ENCODE measurements at places on chromosomes 2 and 18.

DNA sequence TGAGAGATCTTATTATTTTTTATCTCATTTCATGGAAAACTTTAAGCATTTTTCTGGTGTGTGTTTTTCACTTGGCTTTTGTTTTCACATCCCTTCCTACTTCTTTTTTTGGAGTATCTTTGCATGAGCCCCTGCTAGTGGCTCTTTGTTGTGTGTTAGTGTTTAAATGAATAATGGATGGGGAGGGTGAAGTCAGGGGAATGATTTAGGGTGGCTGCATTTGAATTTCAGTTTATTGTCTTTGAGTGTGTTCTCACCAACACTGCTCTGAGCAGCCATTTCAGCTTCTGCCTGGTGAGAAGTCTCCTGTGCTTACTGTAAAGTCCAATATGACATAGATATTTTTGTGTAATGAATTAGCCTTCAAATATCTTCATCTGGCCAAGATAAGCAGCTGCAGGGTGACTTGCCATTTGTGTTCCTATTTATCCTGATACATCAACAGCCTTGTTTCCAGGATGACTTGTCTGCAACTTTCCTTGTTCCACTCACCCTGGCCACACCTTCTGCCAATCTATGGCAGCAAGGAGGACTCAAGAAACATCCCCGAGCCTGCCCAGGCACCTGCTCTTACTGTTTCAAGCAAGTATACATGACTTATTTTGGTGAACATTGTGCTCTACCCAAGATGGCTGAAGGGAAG lies 182.6 kb downstream of the PDE11A start:
- no peak for DNase-seq

DNA sequence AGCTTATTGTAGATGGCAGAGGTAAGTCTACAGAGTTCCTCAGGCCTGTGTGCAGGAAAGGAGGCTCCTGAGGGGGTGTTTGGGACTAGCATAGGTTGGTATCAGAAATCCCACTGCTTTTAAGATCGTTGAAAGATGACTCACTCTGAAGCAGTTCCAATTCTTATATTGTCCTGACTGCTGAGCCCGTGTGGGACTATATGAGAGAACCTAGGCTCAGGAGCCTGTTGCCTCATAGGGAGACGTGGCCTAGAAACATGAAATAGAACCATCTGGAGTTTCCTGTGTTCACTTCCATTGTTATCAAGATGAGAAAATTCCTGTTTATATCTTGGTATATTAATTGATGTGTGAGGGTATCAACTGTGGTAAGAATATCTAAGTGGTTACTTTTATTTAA lies 5.7 kb downstream of the CCT7 start:
- DNase-seq, result no peak

DNA sequence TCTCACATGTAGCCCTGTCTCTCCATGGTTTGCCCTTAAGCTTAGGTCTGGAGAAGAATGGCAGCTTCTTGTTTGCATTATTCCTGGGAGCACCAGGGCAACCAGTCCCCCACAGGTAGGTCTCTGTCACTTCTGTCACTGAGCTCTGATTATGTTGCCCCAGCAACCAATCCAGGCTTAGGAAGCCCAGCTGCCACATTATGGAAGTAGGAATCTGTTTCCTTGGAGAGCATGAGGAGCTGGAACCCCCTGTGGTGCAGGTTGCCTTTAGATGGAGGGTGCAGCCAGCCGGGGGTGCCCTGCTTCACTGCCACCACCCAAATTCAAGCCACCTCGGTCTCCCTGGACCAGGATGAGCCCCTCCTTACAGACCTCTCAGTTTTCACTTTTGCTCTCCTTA lies 4.8 kb downstream of the RESP18 start:
- DNase-seq, result no peak

DNA sequence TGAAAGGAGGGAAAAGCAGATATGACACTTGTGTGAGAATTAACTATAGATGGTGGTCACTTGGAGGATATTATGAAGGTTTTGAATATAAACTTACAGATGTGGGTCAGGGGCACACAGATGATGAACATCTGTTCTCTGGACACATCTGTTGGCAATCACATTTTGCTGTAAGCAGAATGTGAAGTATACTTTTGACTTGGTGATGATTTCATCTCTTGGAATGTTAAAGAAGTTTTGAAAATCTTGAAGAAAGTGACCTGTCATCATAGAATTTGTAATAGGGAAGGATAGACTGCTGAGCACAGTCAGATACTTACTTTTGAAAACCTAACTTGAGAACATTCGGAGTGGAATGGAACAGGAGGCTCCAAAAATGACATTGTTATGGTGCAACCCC lies 40.2 kb downstream of the PIKFYVE start:
- DNase-seq, result no peak

GRCh38 chr18:42745931-42746330 lies 369.6 kb downstream of the RIT2 start:
- no peak for DNase-seq

- no peak for DNase-seq
Observed at GRCh38 chr2:203240491-203240890, 1.7 kb downstream of the CYP20A1 start.

DNA sequence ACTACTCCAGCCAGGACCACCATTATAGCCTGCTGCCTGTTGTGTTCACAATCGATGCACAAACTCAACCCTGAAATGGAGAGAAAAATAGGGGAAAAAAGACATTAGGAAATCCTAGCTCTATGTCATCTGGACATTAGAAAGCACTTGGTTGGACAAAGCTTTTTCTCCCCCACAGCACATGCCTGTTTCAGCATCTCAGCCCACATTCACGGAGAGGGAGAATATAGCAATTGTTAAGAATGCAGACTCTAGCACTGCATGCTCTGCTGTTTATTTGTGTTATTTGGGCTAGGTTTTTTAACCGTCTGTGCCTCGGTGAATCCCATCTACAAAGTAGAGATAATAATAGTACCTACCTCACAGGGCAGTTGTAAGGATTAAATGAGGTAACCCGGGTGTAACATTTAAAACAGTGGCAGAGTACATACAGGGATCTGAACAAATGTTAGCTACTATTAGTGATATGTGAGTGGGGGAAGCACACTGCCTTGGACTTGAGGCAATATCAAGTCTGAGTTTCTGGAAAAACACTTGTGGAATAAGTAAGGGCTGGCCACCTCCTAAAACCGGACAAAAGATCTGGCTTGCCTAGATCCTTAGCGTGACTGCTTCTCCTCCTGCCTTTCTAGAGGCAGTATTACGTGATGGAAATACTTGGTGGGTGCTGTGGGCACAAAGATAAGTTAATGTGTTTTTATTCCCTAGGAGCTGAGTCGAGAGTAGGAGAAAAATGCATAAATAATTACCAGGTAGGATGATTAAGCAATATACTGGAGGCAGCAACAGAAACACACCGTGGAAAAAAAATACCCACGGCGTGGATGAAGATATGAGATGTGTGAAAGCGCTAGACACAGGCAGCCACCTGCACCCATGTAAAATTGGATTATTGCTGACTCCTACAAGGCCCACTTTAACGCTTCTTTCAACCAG lies 1.0 kb upstream of the PPP1CB start:
- DNase-seq, result peak; percentile 26

DNA sequence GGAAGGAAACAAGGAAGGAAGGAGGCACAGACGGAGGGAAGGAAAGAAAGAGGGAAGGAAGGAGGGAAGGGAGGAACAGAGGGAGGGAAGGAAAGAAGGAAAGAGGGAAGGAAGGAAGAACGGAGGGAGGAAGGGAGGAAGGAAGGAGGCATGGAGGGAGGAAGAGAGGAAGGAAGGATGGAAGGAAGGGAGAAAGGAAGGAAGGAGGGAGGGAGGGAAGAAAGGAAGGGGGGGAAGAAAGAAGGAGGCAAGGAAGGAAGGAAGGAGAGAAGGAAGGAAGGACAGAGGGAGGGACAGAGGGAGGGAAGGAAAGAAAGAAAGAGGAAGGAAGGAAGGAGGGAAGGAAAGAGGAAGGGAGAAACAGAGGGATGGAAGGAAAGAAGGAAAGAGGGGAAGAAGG lies 7.6 kb upstream of the ACOXL start:
- DNase-seq, result no peak

GRCh38 chr2:172084395-172084644 lies 987 bp upstream of the DLX1 start:
- DNase-seq, result peak; percentile 65

GRCh38 chr2:109427661-109428091 lies 186.1 kb downstream of the SEPTIN10 start:
- no peak for DNase-seq

DNA sequence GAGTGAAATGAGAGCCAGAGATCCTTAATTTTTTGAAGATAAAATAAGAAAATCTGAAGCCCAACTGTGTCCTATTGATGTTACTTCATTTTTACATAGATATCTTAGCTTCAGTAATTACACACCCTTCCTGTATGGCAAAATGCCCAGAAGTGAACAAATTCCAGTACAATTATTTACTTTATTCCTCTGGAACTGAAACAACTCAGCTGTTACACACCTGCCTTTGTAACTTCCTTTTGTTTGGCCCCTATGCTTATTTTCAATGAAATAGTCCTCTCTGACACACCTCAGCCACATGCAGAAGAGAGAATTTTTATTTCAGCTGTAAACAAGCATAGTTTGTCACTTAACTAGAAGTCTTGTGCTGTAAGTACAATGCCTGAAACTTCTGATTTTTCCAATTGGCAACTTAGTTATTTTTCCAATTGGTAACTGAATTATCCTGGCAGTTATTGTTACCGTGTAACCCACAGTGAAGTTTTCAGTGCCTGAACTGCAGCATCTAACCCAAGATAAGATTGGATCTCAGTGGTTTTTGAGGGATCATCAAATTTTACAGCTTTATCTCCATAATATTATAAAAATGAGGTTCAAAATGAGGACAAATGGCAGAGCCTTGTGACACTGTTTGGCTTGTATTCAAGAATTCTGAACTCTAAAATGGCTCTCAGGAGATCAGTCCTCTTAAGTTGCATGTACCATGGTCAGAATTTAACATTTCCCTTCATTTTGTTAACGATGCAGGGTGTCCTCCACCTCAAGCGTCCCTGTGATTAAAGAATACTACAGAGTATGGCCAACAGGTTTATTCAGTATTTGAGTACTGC lies 82.6 kb downstream of the PKP4 start:
- no peak for DNase-seq

- peak; percentile 97 for DNase-seq
Observed at GRCh38 chr2:58107803-58108710, 61.5 kb downstream of the VRK2 start.

- DNase-seq, result no peak
Observed at GRCh38 chr2:206918263-206918662, 21.1 kb upstream of the CPO start.

GRCh38 chr2:189540551-189540950 lies 40.0 kb downstream of the SLC40A1 start:
- DNase-seq, result no peak

GRCh38 chr18:25066516-25066915 lies 285.4 kb downstream of the ZNF521 start:
- DNase-seq, result no peak

GRCh38 chr2:120875431-120875830 lies 139.8 kb downstream of the GLI2 start:
- DNase-seq, result no peak

DNA sequence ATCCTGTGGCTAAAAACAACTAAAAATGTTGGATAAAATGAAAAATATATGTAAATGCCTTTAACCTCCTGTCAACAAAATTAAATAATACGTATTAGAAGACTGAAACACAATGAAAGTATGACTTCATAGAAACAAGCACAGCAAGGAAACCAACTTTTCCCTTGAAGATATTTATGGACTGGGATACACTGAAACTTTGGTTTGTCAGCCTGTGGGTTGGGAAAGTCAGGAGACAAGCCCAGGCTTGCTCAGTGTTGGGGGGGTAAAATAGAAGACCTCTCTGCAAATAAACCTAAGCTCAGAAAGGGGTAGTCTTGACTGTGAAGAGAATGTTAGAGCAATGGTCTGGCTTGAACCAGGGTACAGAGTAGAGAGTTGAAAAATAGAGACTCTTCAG lies 454.5 kb downstream of the FBXO15 start:
- no peak for DNase-seq

GRCh38 chr2:48510329-48510728 lies 19.6 kb upstream of the STON1 start:
- DNase-seq, result no peak

GRCh38 chr18:60372596-60372995 lies at the start of gene MC4R:
Gene MC4R, minus strand, starts transcription at chr18:60372775. Its CDS starts 426 bp downstream, at chr18:60372349.
- no peak for DNase-seq

DNA sequence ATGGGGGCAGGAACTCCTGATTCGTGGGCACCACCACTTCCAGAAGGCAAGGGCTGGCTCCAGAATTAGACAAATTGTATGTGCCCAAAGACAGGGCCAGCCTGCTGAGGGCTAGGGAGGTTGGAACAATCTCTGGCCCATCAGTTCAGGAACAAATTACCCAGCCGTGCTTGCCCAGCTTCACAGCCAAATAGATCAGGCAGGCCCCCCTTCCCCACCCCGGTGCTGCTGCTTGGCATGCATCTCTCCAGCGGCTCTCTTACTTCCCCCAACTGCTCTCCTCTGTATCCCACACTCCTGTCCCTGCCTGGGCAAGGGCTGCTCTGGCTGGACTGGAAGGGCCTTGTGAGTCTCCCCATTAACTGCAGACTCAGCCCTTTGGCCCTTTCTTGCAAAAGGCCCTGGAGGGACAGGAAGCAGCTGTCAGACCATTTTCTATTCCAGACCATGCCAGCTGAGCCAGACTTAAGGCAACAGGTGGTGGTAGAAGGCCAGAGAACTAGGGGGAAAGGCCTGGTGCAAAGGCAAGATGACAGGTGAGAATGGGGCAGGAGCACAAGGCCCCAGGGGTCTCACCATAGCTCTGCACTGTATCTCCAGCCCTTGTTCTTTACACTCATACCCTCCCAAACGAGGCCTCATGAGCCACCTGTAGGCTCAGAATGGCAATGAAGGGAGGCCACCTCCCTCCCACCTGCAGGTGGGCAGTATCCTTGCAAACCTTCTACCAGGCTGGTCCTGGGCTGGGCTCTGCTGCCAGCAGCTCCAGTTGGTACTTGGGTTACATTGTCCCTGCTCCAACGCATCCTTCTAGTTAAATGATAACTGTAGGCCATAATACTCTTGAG lies 30.7 kb upstream of the ACAA2 start:
- DNase-seq, result no peak

- DNase-seq, result no peak
Observed at GRCh38 chr2:67137699-67138098, 259.4 kb upstream of the ETAA1 start.

- DNase-seq, result no peak
Observed at GRCh38 chr2:201403880-201404279, 46.7 kb upstream of the FLACC1 start.

- peak; percentile 25 for DNase-seq
Observed at GRCh38 chr2:128260239-128261138, 58.2 kb downstream of the HS6ST1 start.

GRCh38 chr2:62344472-62344871 lies 148.6 kb downstream of the B3GNT2 start:
- DNase-seq, result no peak

GRCh38 chr2:217231212-217231611 lies 371.3 kb upstream of the TNP1 start:
- DNase-seq, result no peak

Data from MV-4-11 (cell line).